ENCODE measurements at places on chromosomes 4 and X. TPM values are rescaled to one million over a fixed set of nuclear protein-coding genes. Genes with fewer than 3 reads are reported as not detected.

- no peak for DNase-seq
These were observed 34.6 kb downstream of the CPLX1 start for GRCh38 chr4:791252-791897.

- DNase-seq: peak; percentile 24
These were observed 972.7 kb upstream of the AGA start for GRCh38 chr4:178414881-178415446.

GRCh38 chr4:60913002-60913401 lies 287.1 kb upstream of the ADGRL3 start:
- DNase-seq: no peak

DNA sequence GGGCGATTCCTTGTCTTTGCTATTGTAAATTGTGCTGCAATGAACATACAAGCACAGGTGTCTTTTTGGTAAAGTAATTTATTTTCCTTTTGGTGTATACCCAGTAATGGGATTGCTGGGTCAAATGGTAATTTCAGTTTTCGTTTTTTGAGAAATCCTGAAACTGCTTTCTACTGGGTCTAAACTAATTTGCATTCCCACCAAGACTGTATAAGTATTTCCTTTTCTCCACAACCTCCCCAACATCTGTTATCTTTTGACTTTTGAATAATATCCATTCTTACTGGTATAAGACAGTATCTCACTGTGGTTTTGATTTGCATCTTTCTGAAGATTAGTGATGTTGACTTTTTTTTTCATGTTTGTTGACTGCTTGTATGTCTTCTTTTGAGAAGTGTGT lies 2506.0 kb downstream of the PCDH7 start:
- no peak for DNase-seq

DNA sequence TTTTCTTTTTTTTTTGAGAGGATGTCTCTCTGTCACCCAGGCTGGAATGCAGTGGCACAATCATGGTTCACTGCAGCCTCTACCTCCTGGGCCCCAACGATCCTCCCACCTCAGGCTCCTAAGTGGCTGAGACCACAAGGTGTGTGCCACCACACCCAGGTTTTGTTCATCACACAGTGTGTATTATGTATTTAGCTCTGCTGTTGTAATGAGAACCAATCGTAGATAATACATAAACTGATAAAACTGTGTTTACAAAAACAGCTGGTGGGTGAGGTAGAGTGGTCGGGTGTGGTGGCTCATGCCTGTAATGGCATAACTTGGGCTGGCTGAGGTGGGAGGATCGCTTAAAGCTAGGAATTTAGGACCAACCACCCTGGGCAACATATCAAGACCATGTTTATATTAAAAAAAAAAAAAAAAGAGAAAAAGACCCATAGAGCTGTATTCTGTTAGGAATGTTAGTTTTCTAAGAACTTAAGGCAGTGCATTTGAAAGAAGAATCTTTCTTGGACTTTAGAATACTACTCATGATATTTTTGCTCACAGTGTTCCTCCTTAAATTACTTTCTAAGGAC lies 34.9 kb downstream of the POLR2B start:
- no peak for DNase-seq

- no peak for DNase-seq
These were observed 22.0 kb upstream of the STK26 start for GRCh38 chrX:132001127-132001526.

DNA sequence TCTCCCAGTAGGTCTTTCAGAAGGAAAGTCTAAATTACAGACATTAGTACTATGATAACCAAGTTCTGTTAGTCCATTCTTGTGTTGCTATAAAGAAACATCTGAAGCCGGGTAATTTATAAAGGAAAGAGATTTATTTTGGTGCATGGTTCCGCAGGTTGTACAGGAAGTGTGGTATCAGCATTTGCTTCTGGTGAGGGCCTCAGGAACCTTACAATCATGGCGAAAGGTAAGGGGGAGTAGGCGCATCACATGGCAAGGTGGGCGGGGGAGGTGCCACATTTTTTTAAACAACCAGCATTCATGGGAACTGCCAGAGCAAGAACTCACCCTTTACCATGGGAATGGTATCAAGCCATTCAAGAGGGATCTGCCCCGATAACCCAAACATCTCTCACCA lies 26.2 kb upstream of the USP46 start:
- DNase-seq: no peak

- DNase-seq: no peak
These were observed 24.1 kb downstream of the FRMPD4 start for GRCh38 chrX:12162420-12162819.

- DNase-seq: peak; percentile 46
These were observed 37.4 kb upstream of the GRPEL1 start for GRCh38 chr4:7105276-7105675.

GRCh38 chrX:16112428-16112827 lies 10.9 kb upstream of the GRPR start:
- no peak for DNase-seq

- DNase-seq: no peak
These were observed 300.7 kb downstream of the NR3C2 start for GRCh38 chr4:148141501-148141900.

DNA sequence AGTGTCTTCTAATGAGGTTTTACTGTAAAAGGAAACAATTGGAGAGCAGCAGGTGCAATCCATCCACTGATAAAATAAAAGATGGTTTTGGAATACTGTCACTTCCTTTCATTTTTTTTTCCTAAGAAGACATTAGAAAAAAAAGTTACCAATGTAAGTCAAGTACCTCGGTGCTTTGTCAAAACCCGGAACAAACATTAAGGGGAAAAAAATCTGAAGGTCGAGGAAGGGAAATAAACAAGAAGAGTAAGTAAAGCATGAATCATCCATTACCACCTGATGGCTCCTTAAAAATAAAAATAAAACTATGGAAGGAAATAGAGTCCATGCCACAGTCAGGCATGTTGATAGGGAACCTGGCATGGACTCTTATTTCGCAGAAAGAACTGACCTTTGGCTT lies 15.3 kb upstream of the XPNPEP2 start:
- DNase-seq: no peak

- peak; percentile 1 for DNase-seq
These were observed 653 bp downstream of the PLA2G12A start for GRCh38 chr4:109729117-109729717.

GRCh38 chr4:122584519-122584918 lies 36.3 kb downstream of the IL21 start:
- DNase-seq: peak; percentile 37

DNA sequence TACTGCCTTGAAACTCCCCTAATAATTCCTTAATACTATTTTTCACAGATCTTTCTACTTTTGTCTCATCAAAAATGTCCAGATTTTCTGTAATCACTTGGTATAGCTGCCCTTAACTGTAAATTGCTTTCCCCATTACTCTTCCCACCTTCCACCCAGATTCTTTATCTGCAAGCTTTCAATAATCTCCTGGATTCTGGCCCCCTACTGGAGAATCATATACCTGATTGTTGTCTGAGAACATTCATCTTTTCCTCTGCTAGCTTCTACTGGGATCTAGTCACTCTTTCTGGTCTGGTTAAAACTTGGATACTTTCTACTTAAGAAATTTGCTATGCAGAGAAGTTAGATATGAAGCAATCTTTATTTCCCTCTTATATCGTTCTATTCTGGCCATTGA lies 552.6 kb downstream of the PCDH19 start:
- no peak for DNase-seq

DNA sequence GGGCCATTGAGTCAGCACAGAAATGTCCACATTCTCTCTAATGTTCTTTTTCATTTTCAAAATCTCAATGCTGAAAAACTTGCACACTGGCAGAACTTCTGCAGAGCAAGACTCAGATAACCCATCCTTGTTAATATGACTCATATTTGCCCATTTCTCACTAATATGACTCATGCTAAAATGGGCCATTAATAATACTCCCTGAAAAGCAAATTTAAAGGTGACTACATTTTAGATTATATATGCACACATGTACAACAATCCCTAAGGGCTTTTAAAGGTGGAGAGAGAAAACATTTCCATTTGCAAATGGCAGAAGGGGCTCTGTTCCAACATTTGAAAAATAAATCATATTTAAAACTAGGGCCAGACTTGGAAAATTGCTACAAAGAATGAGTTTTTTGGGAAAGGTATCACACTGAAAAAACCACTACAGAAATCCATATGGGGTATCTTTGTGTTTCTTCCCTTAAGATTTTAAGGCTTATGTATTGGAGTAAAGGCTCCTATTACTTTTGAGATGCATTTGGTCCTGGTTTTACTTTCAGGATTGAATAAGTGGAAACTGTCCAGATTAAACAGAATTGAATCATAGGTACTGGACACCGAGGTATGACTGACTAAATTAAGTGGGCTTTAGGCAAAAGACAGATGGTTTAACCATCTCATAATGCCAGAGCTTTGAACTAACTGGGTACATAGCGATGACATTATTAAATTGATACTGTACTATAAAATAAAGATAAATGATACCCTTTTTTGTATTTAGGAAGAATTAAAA lies 30.0 kb downstream of the TLR2 start:
- peak; percentile 2 for DNase-seq

GRCh38 chrX:52990848-52991247 lies 32.5 kb upstream of the FAM156A start:
- DNase-seq: no peak

DNA sequence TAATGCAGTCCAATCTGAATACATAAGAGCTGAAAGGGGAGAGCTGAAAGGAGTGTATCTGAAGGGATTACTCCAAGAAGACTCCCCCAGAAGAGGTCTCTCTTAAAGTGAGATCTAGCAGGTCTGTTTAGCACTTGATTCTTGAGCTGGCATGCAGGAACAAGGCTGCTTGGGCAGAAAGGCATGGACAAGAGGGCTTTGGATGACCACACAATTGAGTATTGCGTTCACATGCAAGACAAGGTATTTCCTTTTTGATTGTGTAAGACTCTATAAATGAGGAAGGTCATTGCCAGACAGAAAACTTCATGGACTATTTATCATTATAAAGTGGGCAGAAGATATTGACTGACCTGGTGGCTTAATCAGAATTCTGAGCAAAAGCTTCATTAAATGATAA lies 145.5 kb upstream of the AFF2 start:
- no peak for DNase-seq

DNA sequence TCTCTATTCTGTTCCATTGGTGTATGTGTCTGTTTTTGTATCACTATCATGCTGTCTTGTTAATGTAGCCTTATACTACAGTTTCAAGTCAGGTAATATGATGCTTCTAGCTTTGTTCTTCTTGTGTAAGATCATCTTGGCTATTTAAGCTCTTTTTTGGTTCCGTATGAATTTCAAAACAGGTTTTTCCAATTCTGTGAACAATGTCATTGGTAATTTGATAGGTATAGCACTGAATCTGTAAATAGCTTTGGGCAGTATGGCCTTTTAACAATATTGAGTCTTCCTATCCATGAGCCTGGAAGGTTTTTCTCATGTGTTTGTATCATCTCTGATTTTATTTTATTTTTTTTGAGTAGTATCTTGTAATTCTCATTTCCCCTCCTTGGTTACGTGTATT lies 94.3 kb downstream of the ANAPC10 start:
- DNase-seq: no peak

DNA sequence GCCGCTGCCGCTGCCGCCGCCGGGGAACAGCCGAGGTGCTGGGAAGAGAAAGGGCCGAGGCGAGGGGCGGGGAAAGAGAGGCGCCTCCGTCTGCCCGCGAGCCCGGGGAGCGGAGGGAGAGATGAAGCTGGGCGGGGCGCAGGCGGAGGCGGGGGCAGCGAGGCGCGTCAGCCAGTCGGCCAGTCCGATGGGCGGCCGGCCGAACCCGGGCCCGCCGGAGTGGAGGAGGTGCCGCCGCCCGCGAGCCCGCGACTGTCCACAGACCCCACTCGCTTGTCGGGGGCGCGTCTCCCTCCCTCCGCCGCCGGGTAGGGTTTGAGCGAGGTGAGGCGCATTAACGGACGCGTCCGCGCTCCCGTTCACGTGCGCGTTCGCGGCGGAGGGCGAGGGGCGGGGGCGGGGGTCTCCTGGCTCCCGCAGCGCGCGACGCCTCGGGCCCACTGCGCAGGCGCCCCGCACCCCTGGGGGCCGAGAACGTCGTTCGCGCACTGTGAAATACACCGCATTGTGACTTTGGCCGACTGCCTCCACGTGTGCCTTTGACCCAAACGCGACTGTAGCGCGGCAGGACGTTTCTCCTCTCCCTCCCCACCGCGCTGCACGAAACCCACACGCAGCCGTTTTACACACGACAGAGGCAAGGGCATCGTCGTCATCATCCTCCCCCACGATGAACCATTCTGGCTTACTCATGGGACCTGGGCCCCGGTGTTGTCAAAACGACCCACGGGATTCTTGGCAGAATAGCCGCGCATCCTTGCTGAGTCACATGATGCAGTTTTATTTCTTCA lies at the start of gene NUDT11:
Gene NUDT11, minus strand, starts transcription at position 92 of the 791 bp plus-strand sequence. CDS start 148 bp downstream, outside the sequence.
- DNase-seq: peak; percentile 91

DNA sequence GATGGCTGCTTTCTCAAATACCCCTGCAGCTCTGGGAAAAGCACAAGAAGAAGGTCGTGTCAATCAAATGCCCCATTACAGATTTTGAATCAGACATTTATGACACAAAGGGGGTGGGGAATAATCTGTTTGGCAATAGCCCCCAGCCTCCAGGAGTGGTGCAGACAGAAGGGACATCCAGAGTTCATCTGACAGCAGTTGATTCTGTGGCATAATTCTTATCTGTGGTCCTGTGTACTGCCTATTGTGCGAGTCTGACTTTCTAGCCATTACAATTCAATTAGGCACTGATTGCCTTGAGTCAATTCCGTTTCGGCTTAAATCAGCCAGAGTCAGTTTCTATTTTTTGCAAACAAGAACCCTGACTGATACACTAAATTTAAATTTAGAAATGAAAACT lies 28.6 kb upstream of the DCLK2 start:
- no peak for DNase-seq

GRCh38 chr4:12889054-12889453 lies 595.1 kb downstream of the RAB28 start:
- DNase-seq: no peak

- no peak for DNase-seq
These were observed 21.7 kb upstream of the HEPH start for GRCh38 chrX:66142351-66142750.

- DNase-seq: no peak
These were observed 6.2 kb upstream of the GABRA4 start for GRCh38 chr4:46999566-46999965.

- DNase-seq: peak; percentile 53
These were observed 1607.9 kb upstream of the TENM3 start for GRCh38 chr4:180635281-180635680.

DNA sequence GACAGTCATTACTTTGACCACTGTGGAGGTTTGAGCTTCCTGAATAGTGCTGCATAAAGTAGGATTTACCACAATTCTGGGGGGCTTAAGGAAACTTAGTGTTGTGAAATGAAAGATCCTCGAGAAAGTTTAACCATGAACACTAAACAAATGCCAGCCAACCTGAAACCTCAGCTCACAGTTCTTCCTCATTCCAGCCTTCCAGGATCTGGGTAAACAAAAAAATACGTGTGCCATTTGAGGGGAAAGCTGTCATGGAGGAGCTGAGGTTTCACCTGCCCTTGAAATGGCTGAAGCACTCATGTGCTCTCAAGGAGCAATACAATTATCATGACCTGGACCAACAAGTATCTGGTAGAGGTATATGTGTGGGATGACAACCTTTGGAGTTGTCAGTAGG lies 142.7 kb downstream of the NPNT start:
- no peak for DNase-seq

Gene WDR44
- 10.1 TPM for total RNA-seq

Gene CBR4
- total RNA-seq: 5.8 TPM

Gene L1CAM
- 7.4 TPM for total RNA-seq

Gene SAP30
- total RNA-seq: 26.3 TPM

Gene HSFX2
- total RNA-seq: not detected

Gene SEPTIN11
- total RNA-seq: 48.2 TPM

Gene CPZ
- total RNA-seq: 0.83 TPM

Gene CXCL3
- 1.8 TPM for total RNA-seq

Gene PPP2R2C
- total RNA-seq: 1.0 TPM

Gene IL9R
- not detected for total RNA-seq

Gene RPL34
- 803 TPM for total RNA-seq

Gene FSTL5
- 0.06 TPM for total RNA-seq

Gene FATE1
- not detected for total RNA-seq
